Stimulated activated CD8-positive, alpha-beta memory T cell treated with anti-CD3 and anti-CD28 coated beads, Interleukin-12 subunit alpha, Interleukin-12 subunit beta, amount 100 ng/mL, for 1 hour (primary cell): ENCODE measurements at places on chromosomes 13 and 19.

- DNase-seq = no peak
These were observed 117.4 kb upstream of the FNDC3A start for GRCh38 chr13:48858122-48858902.

DNA sequence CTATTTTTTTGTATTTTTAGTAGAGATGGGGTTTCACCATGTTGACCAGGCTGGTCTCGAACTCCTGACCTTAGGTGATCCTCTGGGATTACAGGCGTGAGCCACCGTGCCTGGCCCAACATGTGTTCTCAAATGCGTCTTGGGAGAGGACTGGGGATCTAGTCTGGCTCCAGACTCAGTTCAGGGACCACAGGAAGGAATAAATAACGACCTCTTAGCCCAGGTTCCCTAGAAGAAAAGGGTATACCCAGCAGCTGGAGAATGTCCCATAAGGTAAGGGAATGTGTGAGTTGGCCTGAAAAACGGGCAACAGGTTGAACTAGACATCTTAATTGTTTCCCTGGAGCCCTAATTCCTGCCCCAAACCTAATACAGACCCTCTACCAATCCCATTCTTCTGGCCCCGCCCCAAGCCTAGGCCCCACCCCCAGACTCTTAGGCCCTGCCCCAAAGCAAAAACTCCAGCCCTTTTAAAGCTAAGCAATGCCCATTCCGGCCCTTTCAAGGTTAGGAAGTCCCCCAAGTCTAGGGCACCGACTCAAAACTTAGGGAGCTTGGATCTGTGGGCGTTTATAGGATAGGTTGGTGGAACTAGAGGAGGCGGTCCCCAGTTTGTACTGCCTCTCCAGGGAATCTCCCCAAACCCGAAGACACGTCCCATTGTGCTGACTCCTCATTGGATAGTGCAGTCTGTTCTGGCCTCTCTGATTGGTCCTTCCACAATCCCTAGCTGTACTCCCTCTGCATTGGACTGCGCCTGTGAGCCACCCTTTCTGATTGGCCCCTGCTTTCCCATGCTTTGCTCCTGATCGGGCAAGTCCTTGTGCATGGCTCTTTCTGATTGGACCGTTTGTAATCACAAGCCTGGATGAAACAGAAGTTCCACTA, 5.4 kb upstream of the LRFN1 start:
- no peak for DNase-seq

DNA sequence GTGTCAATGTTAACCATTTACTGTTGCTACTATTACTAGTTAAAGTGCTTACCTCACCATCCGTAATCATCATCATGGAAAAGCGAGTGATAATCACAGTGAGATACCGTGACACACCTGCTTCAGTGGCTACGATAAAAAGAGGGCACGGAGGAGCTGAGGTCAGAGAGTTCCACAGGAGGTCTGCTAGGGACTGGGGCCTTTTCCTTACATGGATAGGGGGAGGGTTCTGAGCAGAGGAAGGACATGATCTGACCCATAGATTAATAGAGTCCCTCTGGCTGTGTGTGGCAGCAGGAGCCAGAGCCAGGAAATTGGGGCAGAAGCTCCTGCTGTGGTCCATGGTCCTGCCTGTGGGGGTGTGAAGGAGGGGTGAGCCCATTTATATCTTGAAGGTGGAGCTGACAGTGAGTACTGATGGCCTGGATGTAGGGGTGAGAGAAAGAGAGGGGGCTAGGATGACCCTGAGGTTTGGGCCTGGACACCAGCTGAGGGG, 136.7 kb downstream of the SIPA1L3 start:
- DNase-seq = no peak

GRCh38 chr13:42880056-42880605, 98.7 kb downstream of the FAM216B start:
- DNase-seq = no peak

DNA sequence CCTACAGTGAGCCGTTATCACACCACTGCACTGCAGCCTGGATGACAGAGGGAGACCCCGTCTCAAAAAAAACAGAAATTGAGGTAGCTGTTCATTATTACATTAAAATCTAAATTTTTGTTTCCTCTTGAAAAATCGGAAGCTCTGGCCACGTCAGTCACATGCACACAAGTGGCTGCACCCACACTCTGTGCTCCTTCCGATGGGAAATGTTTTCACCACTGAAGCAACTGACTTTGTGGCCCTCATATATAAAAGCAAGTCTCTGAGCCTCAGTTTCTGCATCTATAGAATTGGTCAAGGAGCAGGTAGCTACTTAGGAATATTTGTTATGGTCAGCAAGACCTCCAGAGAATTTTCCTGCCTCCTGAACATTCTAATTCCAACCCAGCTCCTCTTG, 4.5 kb downstream of the LRRC25 start:
- DNase-seq = no peak

DNA sequence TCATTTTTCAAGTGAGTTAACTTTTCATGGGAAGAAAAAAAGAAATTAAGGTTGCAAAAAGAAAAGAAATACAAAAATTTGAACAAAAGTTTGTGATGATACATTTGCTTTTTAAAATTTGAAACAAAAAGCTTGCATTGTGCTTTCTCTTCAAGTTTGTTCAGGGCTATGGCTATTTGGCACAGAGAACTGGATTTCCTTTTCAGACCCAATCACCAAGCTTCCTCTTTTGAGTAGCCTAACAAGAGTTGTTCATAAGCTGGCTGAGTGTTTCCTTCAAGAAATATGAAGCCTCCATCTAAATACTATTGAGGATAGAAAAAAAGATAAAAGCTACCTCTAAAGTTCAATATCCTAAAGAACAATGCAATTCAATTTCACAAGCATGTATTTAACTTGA, 787.8 kb downstream of the LIG4 start:
- no peak for DNase-seq

- DNase-seq = peak; percentile 22
These were observed 255.0 kb upstream of the SLITRK1 start for GRCh38 chr13:84137292-84137691.

- DNase-seq = no peak
These were observed 85.6 kb upstream of the KLF5 start for GRCh38 chr13:72973234-72973633.

DNA sequence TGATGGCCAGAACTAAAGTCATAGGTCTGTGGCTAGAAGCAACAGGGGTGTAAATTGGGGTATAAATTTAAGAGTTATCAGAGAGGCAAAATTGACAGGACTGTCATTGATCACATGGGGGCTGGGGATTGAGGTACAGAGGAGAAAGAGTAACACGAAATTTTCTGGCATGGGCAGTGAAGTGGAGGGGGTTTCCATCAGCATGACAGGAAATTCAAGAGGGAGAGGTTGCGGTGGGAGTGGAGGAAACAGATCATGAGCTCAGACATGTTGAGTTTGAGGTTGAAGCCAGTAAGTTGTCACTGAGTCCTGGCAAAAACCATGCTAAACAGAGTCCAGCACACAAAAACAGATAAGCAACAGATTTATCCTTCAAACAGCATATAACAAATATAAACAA, 192.1 kb upstream of the TSC22D1 start:
- peak; percentile 6 for DNase-seq

- no peak for DNase-seq
These were observed 1.4 kb downstream of the KCTD15 start for GRCh38 chr19:33797802-33798671.

DNA sequence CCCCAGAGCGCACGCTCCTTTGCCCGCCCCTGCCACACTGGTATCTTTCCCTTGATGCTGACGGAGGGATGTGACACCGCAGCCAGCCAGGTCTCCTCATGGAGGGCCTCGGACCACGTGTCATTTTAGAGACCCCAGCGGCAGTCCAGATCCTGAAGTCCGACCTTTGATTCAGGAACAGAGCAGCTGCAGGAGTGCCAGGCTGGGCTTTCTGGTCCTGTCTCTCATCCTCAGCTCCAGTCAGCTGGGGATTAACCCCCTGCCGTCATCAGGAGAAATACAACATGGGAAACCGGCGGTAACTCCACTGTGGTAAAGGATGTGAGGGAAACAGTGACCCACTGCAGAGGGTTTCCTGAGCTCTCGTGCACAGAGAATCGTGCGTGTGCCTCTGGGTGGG, 140.6 kb downstream of the SIPA1L3 start:
- DNase-seq = no peak

- DNase-seq = no peak
These were observed 587 bp downstream of the S1PR4 start for GRCh38 chr19:3178973-3179738.

- no peak for DNase-seq
These were observed 88.5 kb upstream of the C1QTNF9B start for GRCh38 chr13:23985839-23986238.

DNA sequence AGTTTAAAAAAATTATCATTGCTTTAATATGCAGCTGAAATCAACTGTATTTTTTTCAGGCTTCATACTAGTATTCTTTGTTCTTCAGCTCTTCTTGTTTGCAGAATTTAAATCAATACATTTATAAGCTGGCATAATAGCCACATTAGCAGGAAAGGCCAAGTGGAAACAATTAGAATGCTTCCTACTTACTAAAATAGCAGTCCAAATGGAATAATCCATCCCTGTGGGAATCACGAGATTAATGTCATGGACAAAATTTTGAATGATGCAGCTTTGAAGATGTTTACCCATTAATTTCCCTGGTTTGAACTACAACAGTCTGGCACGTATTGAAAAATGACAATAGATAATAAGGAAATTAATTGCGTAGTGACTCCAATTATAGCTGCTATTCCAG, 2650.8 kb downstream of the PCDH9 start:
- no peak for DNase-seq

GRCh38 chr13:31334547-31334946, 134.8 kb downstream of the B3GLCT start:
- DNase-seq = no peak

- DNase-seq = no peak
These were observed 11.1 kb downstream of the ATP4B start for GRCh38 chr13:113646921-113647340.

DNA sequence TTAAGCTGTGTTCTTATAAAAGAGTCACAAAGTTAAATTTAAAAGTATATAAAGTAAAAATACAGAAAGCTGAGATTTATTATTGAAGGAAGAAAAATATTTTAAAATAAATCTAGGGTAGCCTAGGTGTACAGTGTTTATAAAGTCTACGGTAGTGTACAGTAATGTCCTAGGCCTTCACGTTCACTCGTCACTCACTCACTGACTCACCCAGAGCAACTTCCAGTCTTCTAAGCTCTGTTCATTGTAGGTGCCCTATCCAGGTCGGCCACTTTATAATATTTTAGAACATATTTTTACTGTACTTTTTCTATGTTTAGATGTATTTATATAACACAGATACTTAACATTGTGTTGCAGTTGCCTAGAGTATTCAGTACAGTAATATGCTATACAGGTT, 47.4 kb downstream of the NDFIP2 start:
- DNase-seq = no peak

DNA sequence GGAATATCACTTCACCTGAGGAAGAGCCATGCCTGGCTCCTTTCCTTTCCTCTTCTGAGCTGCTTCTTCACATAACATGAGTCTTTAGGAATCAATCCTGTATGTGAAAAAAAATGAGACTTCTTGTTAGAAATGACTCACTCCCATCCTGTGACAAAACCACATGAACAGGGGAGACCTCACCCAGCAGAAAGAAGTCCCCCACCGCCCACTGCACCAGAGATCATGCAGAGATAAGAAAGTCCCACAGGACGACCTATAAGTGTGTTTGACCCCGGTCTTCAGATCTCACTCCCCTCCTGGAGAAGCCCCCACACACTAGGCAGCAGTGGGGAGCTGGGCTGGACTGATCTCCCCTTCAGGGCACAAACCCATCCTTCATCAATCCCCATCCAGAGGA, 7.8 kb downstream of the ZNF600 start:
- no peak for DNase-seq

- no peak for DNase-seq
These were observed 130.5 kb downstream of the LMO7 start for GRCh38 chr13:75766636-75767035.

- DNase-seq = no peak
These were observed 58.2 kb upstream of the EEF1AKMT1 start for GRCh38 chr13:20831933-20832332.

GRCh38 chr13:24042710-24043440, 117.6 kb upstream of the SPATA13 start:
- DNase-seq = no peak

DNA sequence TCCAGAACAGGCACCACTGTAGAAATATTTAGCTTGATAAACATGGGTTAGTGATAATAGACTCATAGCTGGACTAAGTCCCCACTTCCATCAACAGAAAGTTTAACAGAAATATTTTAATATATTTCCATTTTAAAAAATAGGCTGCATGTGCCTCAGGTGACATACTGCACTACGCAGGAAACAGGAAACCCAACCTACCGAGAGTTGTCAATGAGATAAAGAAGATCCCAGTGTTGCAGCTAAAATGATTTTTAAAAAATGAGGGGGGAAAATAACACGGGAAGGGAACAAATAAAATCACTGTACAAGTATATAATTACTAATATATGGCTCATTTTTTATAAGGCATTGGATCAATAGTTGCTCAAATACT, 154.8 kb downstream of the TBC1D4 start:
- DNase-seq = no peak

DNA sequence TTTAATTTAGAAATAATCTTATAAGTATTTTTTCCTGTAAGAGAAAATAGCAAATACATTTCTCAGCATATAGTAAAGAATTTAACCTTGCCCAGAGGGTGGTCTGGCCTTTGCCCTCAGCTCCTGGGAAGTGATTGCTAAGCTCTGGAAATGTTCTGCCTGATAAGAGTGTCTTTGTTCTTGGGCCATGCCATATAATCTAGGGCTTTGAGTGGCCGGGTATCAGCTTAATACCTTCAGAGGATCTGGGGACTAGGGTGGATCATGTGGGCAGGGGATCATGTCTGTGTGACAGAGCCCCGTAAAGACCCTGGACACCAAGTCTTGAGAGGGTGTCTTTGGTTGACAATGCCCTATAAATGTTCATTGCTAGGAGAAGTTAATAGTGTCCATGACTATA, 1032.4 kb upstream of the MIR17HG start:
- no peak for DNase-seq

GRCh38 chr13:57629821-57630235, 1.7 kb upstream of the PCDH17 start:
- DNase-seq = no peak

- DNase-seq = no peak
These were observed 9.1 kb upstream of the SHISA7 start for GRCh38 chr19:55451965-55452748.

GRCh38 chr13:39961036-39961435, 305.6 kb downstream of the COG6 start:
- DNase-seq = no peak

GRCh38 chr19:43789029-43789428, 8.3 kb upstream of the KCNN4 start:
- DNase-seq = no peak

GRCh38 chr13:20685092-20685491, 18.4 kb upstream of the IL17D start:
- DNase-seq = no peak

- no peak for DNase-seq
These were observed 13.7 kb downstream of the PTH2 start for GRCh38 chr19:49409441-49410029.

GRCh38 chr19:4557971-4558941, 1.2 kb downstream of the SEMA6B start:
- no peak for DNase-seq

DNA sequence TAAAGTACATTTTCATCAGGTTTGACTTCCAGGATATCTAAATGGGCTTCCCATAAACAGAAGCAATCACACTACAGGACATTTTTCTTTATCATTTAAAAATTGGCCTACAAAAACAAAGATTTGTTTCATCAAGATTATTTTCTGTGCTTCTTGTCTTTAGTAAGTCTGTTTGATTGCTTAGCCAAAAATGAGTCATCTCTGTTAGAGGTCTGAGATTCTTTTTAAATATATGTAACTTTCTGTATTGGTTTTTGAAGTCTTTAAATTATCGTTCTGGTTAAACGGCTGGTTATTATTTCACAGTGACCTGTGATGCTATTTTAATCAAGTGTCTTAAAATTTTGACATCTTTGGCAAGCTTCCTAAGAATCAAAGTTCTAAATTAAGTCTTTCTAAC, 62.7 kb downstream of the SLITRK1 start:
- no peak for DNase-seq
